ENCODE measurements at places on chromosomes 7 and 10. TPM values are rescaled to one million over a fixed set of nuclear protein-coding genes. Genes with fewer than 3 reads are reported as not detected.
A peak's percentile ranks its signal among the peaks of the same experiment; 100 is the strongest.

DNA sequence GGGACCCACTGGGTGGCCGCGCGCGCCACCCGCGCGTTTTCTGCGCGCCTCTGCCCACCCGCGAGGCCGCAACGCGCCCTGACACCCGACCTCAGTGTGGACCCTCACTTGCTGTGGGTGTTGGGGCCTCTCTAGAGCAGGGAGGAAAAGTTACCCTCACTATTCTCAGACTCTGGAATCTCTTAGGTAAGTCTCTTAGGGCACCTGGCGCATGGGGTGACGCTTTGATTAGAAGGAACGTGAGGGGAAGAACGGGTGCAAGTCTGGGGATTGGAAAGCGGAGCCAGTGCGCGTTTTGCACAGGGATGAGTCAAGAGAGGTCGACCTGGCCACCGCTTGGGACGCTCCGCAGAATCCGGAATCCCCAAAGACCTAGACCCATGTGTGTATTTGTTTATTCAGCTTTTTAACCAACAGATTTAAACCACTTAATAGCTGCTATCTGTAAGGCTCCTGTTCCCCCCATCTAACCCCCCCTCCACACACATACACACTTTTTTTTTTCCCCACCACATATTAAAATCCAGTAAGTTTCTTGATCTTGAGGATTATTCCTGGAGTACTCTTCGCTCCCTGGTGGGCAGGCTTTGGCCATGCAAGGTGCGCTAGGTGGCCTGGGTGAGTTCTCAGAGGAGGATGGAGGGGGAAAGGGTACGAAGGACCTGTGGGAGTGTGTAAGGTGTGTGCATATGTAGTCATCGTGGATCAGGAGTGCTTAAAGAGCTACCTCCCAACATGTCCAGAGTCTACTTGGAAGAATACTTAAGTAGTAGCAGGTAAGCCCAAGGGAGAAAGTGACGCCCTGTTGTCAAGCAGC lies 169.1 kb upstream of the PPP1R3A start:
- DNase-seq: no peak

GRCh38 chr10:52703898-52704297 lies 68.7 kb downstream of the MBL2 start:
- no peak for DNase-seq

Gene GPR146
- 0.17 TPM for total RNA-seq

GRCh38 chr7:47536661-47537611 lies 45.0 kb downstream of the TNS3 start:
- no peak for DNase-seq

Gene PTN
- 4.3 TPM for total RNA-seq

GRCh38 chr7:91752102-91752501 lies 128.4 kb downstream of the MTERF1 start:
- DNase-seq: no peak

Gene FXYD4
- not detected for total RNA-seq

- DNase-seq: no peak
These were observed 12.5 kb upstream of the TRIM8 start for GRCh38 chr10:102631525-102632393.

DNA sequence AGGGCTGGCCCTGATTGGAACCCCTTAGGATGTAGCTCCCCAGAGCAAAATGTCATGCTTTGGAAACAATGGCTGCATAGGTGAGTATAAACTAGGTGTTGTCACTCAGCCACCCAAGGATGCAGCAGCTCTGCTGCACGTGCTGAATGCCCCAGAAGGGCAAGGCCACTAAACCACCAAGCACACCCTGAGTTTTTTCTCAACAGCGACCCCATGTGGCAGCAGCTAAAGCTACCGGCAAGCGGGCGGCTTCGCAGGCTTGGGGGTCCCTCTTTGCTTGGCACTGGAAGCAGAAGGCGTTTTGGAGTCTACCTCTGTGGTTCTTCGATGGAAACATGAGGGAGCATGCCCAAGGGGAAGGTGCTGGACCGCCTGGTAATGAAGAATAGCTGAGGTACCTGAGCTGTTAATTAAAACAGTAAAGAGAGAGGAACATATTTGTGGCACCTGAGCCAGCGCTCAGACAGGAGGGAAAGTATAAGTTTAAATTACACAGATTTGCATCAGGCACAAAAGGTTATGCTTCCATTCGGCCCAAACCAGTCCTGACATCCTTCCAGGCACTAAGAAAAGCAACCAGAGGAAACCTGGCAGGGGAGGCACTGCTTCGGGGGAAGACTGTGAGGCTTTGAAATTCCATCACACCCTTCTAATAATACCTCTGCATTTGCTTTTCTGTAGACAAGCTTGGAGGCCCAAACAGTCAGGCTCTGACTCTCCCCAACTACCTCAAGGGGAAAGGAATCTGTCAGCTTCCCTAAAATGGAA lies 152.1 kb downstream of the GFRA1 start:
- no peak for DNase-seq

GRCh38 chr7:12809476-12809875 lies 122.0 kb downstream of the ARL4A start:
- peak; percentile 70 for DNase-seq

GRCh38 chr7:3075441-3075840 lies 31.8 kb upstream of the CARD11 start:
- DNase-seq: no peak

Gene TRIM50
- not detected for total RNA-seq

All from mammary epithelial cell (primary cell).